ENCODE measurements at places on chromosomes 6 and 20.

GRCh38 chr6:25447570-25447929 is 168.4 kb downstream of the CARMIL1 start:
- DNase-seq: no peak

DNA sequence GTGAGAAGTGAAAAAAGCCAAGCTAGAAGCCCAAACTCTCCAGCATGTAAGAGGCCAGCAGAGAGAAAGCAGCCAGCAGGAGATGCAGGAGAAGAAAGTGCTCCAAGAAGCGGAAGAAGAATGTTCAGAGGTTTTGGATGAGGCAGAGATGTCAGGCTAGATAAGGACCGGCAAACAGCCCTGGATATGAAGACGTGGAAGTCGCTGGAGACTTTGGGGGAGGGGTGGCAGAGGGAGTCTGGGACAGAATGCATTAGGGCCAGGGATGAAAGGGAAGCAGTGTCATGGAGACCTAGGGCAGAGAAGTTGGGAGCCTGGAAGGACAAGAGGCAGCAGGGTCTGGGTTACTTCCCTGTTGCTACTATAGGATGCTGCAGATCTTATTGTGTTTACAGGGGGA is 5.3 kb upstream of the SCUBE3 start:
- DNase-seq: no peak

GRCh38 chr20:32522526-32522775 is 62.7 kb downstream of the NOL4L start:
- DNase-seq: no peak

DNA sequence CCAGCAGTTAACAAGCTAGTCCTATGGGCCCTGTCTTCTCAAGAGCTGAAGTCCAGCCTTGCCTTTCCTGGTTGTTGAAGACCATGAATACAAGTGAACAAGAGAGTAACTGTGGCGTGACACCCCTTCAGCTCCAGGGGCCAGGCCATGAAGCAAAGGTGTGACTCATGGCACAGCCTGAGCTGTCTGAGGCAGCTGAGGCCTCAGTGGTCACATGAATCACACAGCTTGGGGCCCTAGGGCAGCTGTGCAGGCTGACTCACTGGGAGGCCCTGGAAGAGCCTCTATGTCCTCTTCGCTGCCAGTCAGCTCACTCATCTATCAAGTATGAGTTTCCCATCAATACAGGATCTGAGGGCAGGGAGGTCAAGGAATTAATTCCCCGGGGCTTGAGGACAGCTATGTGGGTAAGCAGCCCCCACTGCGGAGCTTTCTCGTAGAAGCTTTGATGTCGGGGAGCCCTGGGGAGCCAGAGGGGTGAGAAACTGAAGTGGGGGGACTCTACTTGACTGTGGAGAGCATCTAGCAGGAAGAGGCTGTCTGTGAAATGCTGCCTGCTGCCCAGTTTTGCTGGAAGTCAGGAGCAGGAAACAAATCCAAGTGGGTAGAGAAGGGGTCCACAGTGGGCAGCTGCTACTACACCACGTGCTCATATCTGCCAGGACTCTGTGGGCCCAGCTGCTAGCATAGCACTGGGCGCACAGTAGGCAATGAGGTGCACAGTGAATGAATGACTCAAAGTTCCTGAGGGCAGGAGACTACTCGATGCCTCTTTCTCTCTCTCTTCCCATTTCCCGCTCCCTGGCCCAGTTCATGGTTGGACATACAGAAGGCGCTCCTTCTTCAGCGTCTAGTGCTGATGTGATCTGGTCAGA is 13.7 kb upstream of the FAM83C start:
- DNase-seq: no peak

DNA sequence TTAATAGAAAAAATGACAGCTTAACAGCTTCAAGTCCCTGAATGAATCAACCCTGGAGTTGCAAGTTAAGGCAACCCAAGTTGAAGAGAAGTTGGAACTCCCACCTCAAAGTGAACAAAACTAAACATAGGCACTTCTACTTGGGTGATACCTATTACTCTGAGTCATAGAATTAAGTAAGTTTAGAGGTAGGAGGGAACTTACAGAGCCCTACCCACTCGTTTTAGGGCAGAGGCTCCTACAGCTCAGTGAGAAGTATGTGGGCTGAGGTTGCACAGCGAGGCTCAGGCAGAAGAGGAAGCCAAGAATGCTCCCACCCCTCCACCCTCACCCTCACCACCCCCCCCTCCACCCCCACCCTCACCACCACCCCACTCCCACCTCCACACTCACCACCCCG is 42.2 kb downstream of the NFATC2 start:
- DNase-seq: no peak
